Skeletal muscle cell (primary cell): ENCODE measurements at places on chromosomes 7 and 10.

GRCh38 chr7:158782761-158783401 is 46.4 kb downstream of the ESYT2 start:
- DNase-seq: no peak

GRCh38 chr10:97025613-97026242 is 160.0 kb downstream of the SLIT1 start:
- DNase-seq: no peak

- DNase-seq: no peak
These were observed 6.9 kb downstream of the RADIL start for GRCh38 chr7:4876586-4876985.

GRCh38 chr10:10642751-10643150 is 374.9 kb upstream of the CELF2 start:
- DNase-seq: no peak

GRCh38 chr7:18684916-18685315 is 189.4 kb downstream of the HDAC9 start:
- DNase-seq: no peak
